ENCODE measurements at places on chromosomes 13 and 19.

GRCh38 chr13:39263033-39263432, 224.8 kb downstream of the NHLRC3 start:
- peak; percentile 53 for DNase-seq

- no peak for DNase-seq
Measured at GRCh38 chr13:23613596-23613995, 43.4 kb downstream of the TNFRSF19 start.

DNA sequence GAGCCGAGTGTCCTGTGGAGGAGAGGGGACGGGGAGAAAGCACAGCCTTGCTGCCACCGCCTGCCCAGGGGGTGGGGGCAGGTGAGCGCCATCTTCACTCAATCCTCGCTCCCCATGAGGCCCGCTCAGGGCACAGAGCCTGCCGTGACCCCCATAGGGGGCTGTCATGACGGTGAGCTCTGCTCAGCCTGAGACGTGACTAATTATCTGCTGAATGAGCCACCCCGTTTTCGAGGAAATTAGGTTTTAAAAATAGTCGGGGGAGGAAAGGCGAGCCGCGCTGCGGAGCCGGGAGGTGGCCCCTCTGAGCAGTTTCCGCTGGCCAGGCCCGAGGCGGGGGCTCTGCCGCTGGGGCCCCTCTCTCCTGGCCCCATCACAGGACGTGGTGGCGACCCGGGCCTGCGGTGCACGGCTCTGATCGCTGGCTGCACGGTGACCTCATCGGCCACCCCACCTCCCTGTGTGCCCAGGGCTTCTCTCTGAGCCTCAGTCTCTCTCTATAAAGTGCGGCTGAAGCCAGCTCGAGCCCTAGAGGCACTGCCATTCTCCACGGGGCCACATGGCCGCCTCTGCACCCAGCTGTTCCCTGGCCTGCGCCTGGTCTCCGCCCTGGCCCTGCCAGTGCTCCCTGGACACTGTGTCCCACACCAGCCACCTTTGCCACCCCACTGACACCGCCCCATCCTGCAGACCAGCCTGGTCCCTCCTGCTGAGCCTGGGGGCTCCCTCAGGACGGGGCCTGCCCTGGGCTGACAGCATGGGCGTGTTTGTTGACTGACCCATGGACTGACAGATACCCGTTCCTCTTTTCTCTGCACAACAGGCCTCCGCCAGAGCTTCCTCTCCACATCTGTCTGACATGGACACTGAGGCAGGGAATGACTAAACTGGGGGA, 28.3 kb downstream of the PIP5K1C start:
- DNase-seq = peak; percentile 22

- no peak for DNase-seq
Measured at GRCh38 chr19:9799162-9799561, 19.7 kb downstream of the FBXL12 start.

DNA sequence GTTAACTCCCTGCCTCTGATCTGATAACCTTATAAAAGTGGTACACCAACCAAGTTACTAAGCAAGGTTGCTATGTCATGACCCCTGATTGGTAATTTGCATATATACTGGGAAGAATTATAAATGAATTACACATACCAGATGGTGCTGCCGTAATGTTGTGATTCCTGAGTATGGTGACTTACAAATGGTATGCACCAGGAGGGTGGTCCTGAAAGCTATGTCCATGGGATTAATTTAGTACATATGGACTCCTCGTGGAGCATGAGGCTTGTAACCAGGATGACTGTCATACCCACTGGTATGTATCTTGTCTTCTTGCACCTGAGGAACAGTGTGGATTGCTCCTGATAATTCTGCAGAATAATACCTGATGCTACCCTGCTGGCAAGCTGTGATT, 240.6 kb downstream of the GPC6 start:
- DNase-seq = no peak

Measured in stimulated activated CD4-positive, alpha-beta T cell treated with anti-CD3 and anti-CD28 coated beads, Interleukin-4, amount 100 ng/mL, for 24 hours (primary cell).